Skin of body (tissue), 3 donors: ENCODE measurements at places on chromosomes 12 and 14. TPM values are rescaled to one million over a fixed set of nuclear protein-coding genes. Genes with fewer than 3 reads are reported as not detected.

DNA sequence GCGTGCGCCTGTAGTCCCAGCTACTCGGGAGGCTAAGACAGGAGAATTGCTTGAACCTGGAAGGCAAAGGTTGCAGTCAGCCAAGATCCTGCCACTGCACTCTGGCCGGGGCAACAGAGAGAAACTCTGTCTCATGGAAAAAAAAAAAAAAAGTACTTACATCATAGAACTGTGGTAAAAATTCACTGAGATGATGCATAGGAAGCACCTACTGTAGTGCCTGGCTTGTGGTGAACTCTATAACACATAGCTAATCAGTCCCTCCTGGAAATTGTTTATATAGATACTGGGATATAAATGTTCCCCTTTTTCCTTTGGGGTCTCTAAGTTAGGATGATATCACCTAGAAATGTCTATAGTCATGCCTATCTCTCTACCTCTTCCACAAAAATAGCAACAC is 89.7 kb upstream of the CPM start:
- DNase-seq: no peak

- DNase-seq: no peak
Measured at GRCh38 chr14:35985474-35986218, 159.5 kb downstream of the BRMS1L start.

ABCC9 gene
- total RNA-seq: 46.3 TPM

NXPH4 gene
- total RNA-seq: 6.6 TPM

GRCh38 chr12:75945581-75945980 is 86.0 kb downstream of the PHLDA1 start:
- no peak for DNase-seq

ZFC3H1 gene
- 76.9 TPM for total RNA-seq

NFE2 gene
- 5.7 TPM for total RNA-seq

DNA sequence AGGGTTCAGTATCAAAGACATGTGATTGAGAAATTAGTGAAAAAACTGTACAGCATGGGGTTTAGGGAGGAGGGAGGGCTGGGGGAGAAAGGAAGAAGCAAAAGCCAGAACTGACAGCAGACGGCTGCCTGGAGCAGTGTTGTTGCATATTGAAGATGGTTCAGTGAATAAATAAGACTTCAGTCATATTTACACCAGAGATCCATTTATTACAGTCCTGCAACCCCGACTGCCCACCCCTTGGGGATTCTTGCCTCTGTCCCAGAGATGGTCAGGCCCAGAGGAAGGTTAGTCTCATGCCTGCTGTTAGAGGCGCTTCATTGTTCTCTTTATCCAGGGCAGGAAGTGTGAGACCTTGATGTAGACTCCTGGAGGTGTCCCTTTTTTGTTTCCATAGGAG is 3.2 kb downstream of the GZMH start:
- DNase-seq: no peak

DNA sequence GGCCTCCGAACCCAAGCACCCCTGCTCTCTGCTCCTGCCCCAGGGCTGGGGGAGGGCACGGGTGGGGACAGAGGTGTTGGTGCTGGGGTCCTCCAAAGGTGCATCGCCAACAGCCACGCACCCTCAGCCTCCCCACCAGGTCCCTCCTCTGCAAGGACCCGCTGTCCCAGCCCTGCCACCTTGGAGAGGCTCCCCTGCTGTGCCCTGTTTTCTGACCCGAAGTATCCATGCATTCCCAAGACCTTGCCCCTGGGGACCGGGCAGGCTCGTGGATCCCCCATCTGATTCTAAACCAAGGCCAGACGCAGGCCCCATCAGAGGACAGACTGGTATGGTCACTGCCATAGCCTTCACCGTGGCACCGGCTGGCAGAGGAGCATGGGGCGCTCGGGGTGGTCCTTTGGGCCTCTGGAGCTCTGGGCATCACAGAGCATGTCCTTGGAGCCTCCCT is 22.7 kb upstream of the BEGAIN start:
- no peak for DNase-seq

JPH4 gene
- total RNA-seq: 0.39 TPM

GRCh38 chr12:81564237-81564636 is 194.9 kb downstream of the PPFIA2 start:
- no peak for DNase-seq

GRCh38 chr12:41944216-41944615 is 200.5 kb downstream of the GXYLT1 start:
- no peak for DNase-seq

ACVRL1 gene
- total RNA-seq: 46.8 TPM

WSCD2 gene
- total RNA-seq: 2.0 TPM

GRCh38 chr12:110266381-110266960 is 14.6 kb upstream of the ATP2A2 start:
- no peak for DNase-seq

CLEC4A gene
- 4.7 TPM for total RNA-seq

- no peak for DNase-seq
Measured at GRCh38 chr14:86613126-86613525, 1083.2 kb downstream of the FLRT2 start.

DNA sequence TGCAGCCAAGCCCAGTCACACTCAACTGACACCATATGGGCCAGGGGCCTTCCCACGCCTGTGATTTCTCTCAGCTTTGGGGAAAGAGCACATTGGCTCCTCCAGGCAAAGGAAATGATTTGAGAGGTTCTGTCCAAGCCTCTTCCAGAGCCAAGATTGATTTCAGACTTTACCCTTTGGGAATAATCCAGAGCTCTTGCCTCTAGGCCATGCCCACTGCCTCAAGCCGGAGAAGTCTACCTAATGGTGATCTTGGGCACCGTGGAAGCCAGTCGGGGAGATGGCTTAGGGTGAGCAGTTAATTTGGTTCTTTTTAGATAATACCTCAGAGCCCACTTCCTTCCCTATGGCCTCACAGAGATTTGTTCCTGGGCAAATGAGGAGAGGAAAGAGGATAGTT is 45.0 kb upstream of the NUAK1 start:
- DNase-seq: no peak

DNA sequence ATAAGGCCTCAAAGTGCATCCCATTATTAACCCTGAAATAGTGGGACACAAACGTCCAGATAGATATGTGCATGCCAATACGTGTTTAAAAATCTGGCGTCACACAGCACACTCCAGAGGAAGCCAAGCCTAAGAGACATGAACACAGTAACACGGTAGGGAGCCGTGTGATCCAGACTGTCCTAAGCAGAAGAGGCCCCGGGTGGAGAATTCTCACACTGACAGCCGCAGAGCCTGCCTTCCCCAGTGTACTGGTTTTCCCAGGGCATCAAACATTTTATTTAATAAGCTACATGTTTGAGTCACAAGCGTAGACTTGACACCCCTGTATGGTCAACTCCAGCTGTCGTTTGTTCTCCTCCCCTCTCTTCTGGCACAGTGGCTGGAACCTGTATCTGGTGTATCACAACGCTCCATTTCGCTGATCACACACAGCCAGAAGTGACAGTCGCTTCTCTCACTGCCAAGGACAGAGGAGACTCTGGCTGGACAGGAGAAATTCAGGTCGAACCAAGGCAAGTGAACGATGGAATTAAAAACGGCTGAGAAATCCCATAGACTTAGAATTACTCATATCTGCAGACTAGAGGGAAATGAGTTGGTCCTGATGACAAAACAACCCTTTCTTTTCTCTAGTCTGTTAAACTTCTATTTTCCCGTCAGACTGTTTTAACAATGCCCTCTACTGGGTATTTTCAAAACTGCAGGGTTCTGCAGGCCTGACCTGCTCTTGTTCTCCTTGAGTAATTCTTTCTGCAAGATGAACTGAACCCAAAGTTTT is 359.9 kb downstream of the RGS6 start:
- no peak for DNase-seq

RNF212B gene
- not detected for total RNA-seq

AGAP2 gene
- 1.1 TPM for total RNA-seq

DENND5B gene
- 11.3 TPM for total RNA-seq

GRCh38 chr12:65182012-65182739 is 12.8 kb downstream of the LEMD3 start:
- no peak for DNase-seq

GRCh38 chr12:102093319-102093718 is 26.6 kb downstream of the NUP37 start:
- peak; percentile 26 for DNase-seq

DNA sequence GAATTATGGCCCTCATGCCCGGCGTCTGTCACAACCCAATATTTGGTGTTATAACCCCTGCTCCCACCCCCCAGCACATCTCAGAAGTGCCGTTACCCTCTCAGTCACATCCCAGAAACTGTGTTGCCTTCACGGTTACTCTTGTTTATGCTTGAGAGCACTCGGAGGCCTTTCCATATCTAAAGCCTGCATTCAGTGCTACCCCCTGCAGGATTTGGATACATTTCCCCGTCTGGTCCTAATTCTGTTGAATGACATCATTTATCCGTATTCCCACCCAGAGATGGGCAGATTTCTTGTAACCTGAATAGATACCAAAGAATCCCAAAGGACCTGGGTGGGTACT is 19.1 kb upstream of the FOS start:
- DNase-seq: no peak

- DNase-seq: peak; percentile 22
Measured at GRCh38 chr12:94207849-94208621, 59.7 kb downstream of the PLXNC1 start.

GRCh38 chr12:96073346-96074330 is 38.3 kb upstream of the LTA4H start:
- no peak for DNase-seq

GRCh38 chr12:51361161-51362016 is 14.9 kb upstream of the CELA1 start:
- no peak for DNase-seq

GRCh38 chr12:27535318-27535717 is 11.3 kb downstream of the PPFIBP1 start:
- DNase-seq: no peak

DNA sequence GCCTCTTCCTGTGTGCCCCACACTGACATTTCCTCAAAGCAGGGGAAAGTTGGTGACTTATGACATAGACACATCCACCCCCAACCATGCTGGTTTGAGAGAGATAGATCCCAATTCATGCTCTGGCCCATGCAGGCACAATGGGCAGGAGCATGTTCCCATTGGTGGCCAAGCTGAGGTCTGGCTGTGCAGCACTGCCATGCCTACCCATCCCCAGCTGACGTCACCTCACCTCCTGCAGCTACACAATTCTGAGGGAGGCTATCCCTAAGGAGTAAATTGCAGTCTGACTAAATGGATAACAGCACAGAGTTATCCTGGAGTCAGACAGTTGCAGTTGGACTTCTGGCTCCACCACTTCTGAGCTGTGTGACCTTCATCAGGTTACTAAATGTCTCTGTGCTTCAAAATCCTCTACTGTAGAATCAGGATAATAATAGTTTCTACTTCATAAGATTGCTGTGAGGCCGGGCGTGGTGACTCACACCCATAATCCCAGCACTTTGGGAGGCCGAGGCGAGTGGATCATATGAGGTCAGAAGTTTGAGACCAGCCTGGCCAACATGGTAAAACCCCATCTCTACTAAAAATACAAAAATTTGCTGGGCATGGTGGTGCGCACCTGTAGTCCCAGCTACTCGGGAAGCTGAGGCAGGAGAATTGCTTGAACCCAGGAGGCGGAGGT is 323.9 kb downstream of the BCL11B start:
- DNase-seq: no peak

LBHD2 gene
- total RNA-seq: not detected

DNA sequence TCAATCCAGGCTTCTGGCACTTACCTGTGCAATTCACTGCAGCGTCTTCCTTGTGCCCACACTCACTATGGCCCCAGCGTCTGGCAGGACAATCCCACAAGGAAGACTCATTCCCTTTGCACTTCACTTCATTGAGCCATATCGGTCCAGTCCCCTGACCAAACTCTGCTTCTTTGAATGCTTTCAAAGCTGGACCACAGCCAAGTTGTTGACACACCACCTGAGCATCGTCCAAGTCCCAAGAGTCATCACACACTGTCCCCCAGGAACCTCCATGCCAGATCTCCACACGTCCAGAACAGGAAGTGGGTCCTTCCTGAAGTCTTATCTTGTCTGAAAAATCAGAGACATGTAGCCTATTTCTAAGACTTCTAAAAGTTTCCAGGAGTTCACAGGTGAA is 20.2 kb downstream of the CD163 start:
- DNase-seq: no peak

ABCD2 gene
- 2.2 TPM for total RNA-seq

CLEC12A gene
- total RNA-seq: 7.2 TPM

DNA sequence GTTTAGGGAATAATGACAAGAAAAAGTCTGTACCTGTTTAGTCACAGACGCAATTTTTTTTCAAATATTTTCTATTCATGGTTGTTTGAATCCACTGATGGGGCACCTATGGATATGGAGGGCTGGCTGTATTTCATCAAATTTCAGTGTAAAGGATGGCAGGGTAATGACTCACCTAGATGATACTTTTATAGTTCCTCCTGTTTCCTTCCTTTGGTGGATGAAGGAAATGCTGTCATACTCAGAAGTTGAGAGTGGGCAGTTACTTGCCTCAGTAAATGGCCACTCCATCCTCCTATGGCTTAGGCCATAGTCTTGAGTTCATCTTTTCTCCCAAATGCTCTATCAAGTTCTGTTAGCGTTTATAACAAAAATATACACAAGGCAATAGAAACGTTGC is 18.9 kb upstream of the C12orf71 start:
- no peak for DNase-seq

RPGRIP1 gene
- total RNA-seq: 0.10 TPM

GRCh38 chr14:78455896-78456435 is 285.8 kb downstream of the NRXN3 start:
- DNase-seq: no peak

GRCh38 chr12:74021937-74022336 is 515.7 kb upstream of the ATXN7L3B start:
- no peak for DNase-seq

DNA sequence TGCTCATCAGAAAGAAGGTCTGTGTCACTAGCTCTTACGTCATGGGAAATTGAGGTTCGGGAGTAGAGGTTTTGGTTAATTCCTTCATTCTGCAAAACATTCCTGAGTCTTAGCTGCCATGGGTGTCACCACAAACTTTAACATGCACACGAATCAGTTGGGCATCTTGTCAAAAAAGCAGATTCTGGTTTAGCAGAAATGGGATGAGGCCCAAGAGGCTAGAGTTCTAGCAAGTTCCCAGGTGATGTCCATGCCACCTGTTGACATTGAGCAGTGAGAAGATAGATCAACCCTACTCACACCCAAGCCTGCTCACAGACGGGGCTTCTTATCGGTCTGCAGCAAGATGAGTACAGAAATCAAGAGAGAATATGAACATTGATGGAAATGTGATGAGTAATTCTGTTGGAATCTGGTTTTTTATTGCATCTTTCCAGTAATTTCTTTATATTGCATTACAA is 11.7 kb upstream of the RIN3 start:
- no peak for DNase-seq

ENDOU gene
- 20.8 TPM for total RNA-seq

TCL1B gene
- total RNA-seq: not detected
